ENCODE measurements at places on chromosomes 12 and 14.

DNA sequence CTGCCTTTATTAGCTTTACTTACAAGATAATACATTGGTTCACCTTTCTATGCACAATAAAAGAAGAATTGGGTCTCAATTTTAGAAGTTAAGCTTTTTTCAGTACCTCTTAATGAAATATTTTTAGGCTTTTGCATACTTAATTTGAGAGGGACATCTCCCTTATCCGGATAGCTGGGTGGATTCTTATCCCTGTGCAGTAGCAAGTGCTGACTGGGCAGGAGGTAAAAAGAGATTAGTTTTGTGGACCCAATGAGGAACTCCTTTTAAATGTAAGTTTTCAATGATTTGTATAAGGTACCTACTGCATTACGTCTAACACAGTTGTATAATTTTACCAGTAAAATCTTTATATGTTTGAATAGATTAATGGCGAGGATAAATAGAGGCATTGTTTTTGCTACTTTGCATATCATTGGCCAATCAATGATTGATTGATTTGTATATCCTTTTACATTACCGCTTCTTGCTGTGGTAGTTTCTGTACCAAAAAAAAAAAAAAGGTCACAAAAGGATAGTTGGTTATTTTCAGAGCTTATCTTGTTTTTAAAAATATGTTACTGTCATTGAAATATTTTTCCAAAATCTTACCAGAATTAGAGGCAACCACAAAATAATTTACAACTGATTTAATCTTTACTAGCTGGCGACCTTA lies 2.2 kb downstream of the CPSF6 start:
- DNase-seq = peak; percentile 49

GRCh38 chr12:122935318-122935717 lies 30.9 kb downstream of the ABCB9 start:
- DNase-seq = no peak

DNA sequence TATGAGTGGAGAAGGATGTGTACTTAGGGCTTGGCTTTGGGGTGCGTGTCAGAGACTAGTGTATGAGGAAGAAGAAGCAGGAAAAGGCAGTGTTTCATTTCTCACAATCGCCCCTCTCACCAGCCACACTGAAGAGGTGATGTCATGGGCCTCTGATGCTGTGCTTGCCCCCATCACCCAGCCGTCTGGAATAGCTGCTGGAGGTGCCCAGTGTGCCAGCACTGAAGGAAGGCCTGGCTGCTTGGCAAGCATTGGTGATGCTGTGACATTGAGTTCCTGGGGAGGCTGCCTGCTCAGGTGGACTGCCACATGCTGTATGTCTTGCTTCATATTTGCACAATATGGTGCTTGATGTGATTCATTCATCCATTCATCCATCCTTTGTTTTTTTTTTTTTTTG lies 56.2 kb downstream of the CRADD start:
- DNase-seq = no peak

- no peak for DNase-seq
Observed at GRCh38 chr12:2857576-2857975, 737 bp upstream of the TEX52 start.

DNA sequence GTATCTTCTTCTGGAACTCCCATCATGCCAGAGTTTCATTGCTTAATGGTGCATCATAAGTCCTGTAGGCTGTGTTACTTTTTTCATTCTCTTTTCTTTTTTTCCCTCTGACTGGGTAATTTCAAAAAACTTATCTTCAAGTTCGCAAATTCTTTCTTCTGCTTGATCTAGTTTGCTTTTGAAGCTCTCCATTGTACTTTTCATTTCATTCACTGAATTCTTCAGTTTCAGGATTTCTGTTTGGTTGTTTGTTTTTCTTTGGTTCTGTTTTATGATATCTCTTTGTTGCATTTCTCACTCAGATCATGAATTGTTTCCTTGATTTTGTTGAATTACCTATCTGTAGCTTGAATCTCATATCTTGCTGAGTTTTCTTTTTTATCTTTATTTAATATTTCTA lies 83.3 kb upstream of the PRMT8 start:
- no peak for DNase-seq

- DNase-seq = no peak
Observed at GRCh38 chr12:20625531-20625930, 69.6 kb upstream of the SLCO1C1 start.

DNA sequence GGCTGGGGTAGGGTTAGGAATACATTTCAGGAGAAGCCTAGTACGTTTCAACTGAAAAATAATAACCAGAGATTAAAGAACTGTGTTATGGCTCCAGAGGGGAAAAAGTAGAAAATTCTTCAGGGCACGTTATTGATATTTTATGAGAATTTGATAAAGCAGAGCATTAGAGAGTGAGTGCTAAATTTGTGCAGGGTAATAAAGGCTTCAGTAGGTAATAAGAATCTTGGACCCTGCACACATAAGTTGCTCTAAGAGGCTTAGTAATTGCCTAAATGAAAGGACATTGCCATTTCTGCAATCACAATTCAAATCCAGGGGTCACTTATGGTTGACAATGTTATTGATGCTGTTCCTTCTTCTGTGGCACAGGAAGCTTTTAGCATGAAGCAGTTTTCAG lies 439.4 kb upstream of the DCN start:
- no peak for DNase-seq

- no peak for DNase-seq
Observed at GRCh38 chr14:61438860-61439765, 117.7 kb downstream of the PRKCH start.

DNA sequence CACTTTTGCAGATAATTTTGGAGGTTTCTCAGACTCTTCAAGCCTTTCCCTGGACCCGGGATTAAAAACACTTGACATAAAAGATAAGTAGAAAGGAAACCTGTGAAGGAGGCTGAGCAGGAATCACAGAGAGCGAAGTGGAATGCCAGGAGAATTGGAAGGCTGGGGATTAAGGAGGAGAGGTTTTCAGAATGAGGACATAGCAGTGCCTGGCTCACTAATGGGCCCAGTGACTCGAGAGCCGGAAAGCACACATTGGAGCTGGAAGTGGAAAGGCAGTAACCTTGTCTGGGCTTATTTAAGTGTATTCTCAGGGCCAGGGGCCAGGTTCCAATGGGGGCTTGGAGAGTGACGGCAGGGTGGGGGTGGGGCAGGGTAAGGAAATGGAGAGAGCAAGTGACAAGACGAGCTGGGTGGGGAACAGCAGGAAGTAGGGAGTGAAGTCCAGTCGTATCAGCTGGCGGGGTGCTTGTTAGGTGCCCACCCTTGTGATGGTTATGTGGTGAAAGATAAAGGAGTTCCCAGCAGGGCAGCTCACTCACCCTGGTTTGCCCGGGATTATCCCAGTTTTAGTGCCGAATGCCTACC lies 13.1 kb downstream of the EVL start:
- no peak for DNase-seq

DNA sequence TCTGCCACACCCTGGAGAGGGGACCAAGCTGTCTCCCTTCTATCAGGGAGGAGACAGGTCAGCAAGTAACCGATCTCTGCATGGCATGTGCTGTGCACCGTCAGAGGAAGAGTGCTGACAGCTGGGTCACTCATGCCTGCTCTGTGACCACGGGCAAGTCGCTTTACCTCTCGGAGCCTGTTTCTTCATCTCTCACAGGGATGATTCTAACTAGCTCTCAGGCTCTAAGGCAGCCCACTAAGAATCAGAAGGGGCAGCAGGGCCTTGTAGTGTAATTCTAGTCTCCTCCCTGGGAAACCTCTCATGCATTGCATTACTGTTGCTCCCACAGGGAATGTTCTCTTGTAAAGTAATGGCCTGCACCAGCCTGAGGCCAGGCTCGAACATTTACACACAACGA lies 11.9 kb downstream of the CD9 start:
- no peak for DNase-seq

DNA sequence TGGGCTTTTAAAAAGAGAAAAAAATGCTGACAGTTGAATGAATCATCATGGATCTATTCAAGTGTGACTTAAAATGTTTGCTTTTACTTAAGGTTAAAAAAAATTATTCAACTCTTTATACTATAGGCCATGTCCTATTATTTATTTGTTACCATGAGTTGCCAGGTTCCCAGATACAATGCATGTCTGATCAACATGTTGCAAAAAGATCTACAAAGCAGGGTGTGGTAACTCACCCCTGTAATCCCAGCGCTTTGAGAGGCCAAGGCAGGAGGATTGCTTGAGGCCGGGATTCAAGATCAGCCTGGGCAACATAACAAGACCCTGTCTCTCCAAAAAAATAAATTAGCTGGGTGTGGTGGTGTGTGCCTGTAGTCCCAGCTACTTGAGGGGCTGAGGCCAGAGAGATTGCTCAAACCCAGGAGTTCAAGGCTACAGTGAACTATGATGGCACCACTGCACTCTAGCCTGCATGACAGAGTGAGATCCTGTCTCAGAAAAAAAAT lies 460.8 kb downstream of the BCAT1 start:
- no peak for DNase-seq

- DNase-seq = no peak
Observed at GRCh38 chr12:95996034-95996658, at the start of gene HAL. HAL (minus strand) TSS chr12:95996344; CDS start chr12:95995910, 434 bp downstream.

DNA sequence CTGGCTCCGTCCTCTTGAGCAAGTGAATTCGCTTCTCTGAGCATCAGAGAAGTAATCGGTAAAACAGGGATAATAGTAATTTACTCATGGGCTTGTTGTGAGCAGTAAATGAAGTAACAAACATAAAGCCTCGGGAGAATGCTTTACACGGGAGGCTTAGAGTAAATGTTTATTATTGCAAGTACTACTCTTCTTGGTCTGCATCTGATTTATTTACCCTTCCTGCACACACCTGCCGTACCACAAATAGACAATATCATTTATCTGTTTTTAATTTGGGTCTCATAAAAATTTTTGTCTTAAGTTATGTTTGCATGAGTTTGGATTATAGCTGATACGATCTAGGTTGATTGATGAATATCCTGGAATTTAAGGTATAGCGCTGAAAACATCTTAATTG lies 7.8 kb upstream of the COL2A1 start:
- no peak for DNase-seq

DNA sequence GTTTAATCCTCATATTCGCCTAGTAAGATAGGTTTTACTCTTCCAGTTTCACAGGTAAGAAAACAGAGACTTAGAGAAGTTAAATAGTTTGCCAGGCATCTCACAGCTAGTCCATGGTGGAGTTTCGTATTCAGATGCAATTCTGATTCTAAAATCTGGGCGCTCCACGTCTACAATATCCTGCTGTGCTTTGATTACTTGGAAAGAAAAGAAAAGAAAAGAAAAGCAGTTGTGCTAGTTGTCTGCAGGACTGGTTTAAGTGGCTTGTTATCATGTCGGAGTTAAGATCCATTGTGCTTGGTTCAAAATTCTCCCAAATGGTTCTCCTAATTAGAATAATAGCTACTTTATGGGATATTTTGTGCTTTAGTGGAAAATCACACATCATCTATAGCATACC lies 18.6 kb downstream of the AKAP3 start:
- no peak for DNase-seq

DNA sequence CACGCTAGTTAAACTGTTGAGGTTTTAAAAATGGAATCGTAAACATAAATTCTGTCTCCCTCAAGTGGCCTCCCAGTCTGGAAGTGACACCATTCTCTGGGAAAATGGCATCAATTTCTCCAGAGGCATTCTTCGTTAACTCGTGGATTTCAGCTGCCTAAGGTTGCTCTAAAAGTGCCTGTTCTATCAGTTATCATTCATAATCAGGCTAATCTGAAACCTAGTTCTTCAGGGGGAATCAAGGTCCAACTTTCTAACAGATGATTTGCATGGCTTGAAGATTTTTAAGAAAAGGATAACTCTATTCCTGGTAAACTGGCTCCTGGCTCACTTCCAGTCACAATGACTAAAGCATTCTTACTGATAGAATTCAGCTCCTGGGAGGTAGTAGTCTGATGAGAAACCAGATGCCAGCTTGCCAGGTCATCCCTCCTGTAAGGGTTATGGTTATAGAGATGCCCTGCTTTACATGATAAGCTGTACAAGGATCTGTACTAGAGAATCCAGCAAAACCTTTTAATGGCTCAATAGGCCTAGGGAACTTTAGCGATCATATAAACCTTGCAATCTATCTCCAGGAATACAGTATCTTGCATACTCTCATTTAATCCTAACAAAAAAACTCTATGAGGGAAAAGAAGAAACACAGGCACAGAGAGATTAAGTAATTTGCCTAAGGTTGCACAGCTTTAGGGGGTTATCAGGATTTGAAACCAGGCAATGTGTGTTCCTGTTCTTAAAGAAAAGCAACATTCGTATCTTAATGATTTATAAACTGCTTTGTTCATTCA lies 1.5 kb downstream of the L3HYPDH start:
- peak; percentile 94 for DNase-seq

- DNase-seq = no peak
Observed at GRCh38 chr14:67195279-67195678, 6.0 kb downstream of the GARIN2 start.

GRCh38 chr12:6790496-6791150 lies 1.3 kb downstream of the CD4 start:
- DNase-seq = no peak

GRCh38 chr14:66432334-66432733 lies 53.8 kb upstream of the CCDC196 start:
- DNase-seq = no peak

DNA sequence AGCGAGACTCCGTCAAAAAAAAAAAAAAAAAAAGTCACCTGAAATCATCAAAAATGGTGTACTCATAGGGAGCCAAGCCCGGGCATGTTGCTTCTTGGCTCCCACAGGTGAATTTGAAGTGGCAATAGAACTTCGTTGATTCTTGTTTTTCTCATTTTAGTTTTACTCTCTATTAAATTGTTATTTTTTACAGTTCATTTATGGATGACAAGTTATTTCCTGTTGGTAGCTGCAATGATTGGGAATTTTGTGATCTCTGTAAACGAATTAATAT lies 1.3 kb downstream of the TM7SF3 start:
- no peak for DNase-seq

DNA sequence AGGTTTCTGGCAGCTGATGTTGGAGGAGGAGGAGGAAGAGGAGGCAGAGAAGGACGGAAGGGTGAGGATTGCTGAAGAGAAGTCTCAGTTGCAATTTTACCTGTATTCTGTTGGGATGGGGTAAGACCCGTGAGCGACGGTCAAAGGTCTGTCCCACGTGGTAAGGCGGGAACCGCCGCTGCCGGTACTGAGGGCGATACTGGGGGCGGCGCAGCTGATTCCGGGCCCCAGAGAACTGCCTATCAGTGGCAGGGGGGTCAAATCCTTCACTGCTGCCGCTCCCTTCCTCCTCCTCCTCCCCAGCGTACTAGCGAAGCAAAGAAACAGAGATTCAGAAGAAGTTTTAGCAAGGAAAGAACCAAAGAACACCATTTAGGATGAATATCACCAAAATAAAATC lies 13.3 kb downstream of the YBX3 start:
- DNase-seq = no peak

DNA sequence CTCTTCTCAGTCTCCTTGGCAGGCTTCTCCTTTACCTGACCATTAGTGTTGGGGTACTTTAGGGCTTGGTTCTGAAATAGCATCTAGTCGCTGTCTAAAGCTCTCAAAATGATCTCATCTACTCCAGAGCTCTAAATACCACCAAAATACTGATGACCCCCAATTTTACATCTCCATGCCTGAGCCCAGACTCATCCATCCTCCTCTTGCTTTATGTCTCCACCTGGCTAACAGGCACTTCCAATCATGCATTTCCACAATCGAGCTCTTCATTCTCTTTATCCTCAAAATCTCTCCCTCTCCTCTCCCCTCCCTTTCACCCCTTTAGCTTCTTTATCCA lies 40.5 kb upstream of the PTGR2 start:
- DNase-seq = no peak

GRCh38 chr12:46101485-46101869 lies 111.1 kb upstream of the SCAF11 start:
- DNase-seq = no peak

GRCh38 chr14:37865719-37866549 lies 270.5 kb downstream of the TTC6 start:
- no peak for DNase-seq

GRCh38 chr14:89701211-89702043 lies 253.1 kb downstream of the EFCAB11 start:
- no peak for DNase-seq

- peak; percentile 56 for DNase-seq
Observed at GRCh38 chr14:49550286-49551184, 35.6 kb downstream of the RPS29 start.
